ENCODE measurements at places on chromosomes 2 and 18. TPM values are rescaled to one million over a fixed set of nuclear protein-coding genes. Genes with fewer than 3 reads are reported as not detected.

The COLEC11 gene
- total RNA-seq, result not detected

The TXNDC2 gene
- not detected for total RNA-seq

The IL36RN gene
- total RNA-seq, result 0.19 TPM

DNA sequence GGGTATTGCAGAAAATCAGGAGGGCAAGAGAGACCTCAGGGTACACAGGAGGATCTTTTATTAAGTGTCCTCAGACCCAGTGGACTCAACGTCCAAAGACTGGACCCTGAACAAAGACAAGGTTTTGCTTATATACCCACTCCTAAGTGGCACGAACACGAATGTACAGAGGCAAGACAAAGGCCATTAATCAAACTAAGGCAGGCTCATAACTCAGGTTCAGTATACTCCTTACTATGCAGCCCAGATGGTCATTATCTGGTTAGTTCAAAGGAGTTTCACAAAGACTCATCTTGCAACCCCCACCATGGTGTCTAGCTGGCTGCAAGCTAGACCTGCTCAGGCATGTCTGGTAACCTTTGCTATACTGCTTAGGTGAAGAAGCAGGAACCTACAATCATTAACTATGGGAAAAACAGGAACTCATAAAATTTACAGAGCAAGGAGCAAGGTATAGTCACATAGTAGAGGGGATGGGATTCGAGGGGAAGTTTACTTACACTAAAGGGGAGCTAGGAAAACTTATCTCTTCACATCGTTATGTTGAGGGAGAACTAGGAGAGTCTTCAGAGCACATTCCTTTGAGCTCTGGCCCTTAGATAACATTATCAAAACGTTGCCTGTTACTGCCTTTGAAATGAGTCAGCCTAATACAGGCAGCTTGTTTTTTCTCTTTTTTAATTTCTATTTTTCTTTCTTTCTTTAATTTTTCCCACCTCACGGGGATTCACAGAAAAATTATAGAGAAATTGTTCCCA, 33.9 kb downstream of the SLC4A3 start:
- H3K4me1 ChIP-seq, result peaks cover 43% of the 10 kb centered on the region
- H3K36me3 ChIP-seq, result no peaks in the 10 kb centered on the region
- peak; percentile 66 for DNase-seq
- H3K27me3 ChIP-seq, result no peaks in the 10 kb centered on the region
- H3K4me3 ChIP-seq, result no peak overlapping the region

- H3K36me3 ChIP-seq, result no peaks in the 10 kb centered on the region
- no peak overlapping the region for H3K27ac ChIP-seq
- H3K27me3 ChIP-seq, result no peaks in the 10 kb centered on the region
- DNase-seq, result peak; percentile 53
Observed at GRCh38 chr2:88059979-88060906, 4.7 kb upstream of the KRCC1 start.

GRCh38 chr2:217990791-217991465, 11.9 kb downstream of the TNS1 start:
- no peak overlapping the region for H3K27ac ChIP-seq
- H3K4me1 ChIP-seq, result peaks cover 15% of the 10 kb centered on the region
- no peak overlapping the region for H3K4me3 ChIP-seq

DNA sequence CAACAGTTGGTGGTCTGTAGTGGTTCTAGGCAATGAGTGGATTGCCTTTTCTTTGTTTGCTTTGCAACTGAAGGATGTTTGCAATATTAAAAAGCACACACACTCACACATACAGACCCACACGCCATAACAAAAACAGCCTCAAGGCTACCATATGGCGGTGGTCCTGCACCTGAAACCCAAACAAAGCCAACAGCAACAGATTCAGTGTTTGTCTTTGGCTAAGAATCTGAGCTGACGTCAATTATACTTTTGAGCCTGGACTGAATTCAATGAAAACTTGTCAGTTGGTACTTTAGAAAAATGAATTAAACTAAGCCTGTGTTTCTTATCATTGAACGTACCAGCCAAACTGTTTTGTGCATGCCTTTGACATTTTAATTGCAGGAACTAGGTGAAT, 65.0 kb upstream of the NYAP2 start:
- no peak overlapping the region for H3K27ac ChIP-seq
- H3K4me1 ChIP-seq, result no peaks in the 10 kb centered on the region
- no peak for DNase-seq
- no peaks in the 10 kb centered on the region for H3K36me3 ChIP-seq
- no peak overlapping the region for H3K4me3 ChIP-seq
- no peaks in the 10 kb centered on the region for H3K27me3 ChIP-seq

GRCh38 chr2:186442885-186443284, 43.2 kb upstream of the ZC3H15 start:
- no peaks in the 10 kb centered on the region for H3K36me3 ChIP-seq
- no peak for DNase-seq
- H3K27ac ChIP-seq, result no peak overlapping the region
- H3K4me3 ChIP-seq, result no peak overlapping the region
- H3K4me1 ChIP-seq, result peaks cover 23% of the 10 kb centered on the region

- no peaks in the 10 kb centered on the region for H3K27me3 ChIP-seq
- H3K36me3 ChIP-seq, result no peaks in the 10 kb centered on the region
- no peak overlapping the region for H3K27ac ChIP-seq
- no peak overlapping the region for H3K4me3 ChIP-seq
- no peak for DNase-seq
- H3K4me1 ChIP-seq, result no peaks in the 10 kb centered on the region
Observed at GRCh38 chr2:8080063-8080462, 601.8 kb upstream of the ID2 start.

- no peak for DNase-seq
- peaks cover 19% of the 10 kb centered on the region for H3K4me1 ChIP-seq
- H3K27me3 ChIP-seq, result peaks cover 24% of the 10 kb centered on the region
- no peaks in the 10 kb centered on the region for H3K36me3 ChIP-seq
- no peak overlapping the region for H3K4me3 ChIP-seq
- no peak overlapping the region for H3K27ac ChIP-seq
Observed at GRCh38 chr2:176088937-176089842, 3.3 kb upstream of the HOXD13 start.

GRCh38 chr18:8350628-8351027, 258.6 kb upstream of the RAB12 start:
- no peak for DNase-seq
- no peak overlapping the region for H3K4me3 ChIP-seq
- H3K36me3 ChIP-seq, result peaks cover 3% of the 10 kb centered on the region
- no peaks in the 10 kb centered on the region for H3K27me3 ChIP-seq
